ENCODE measurements at places on chromosomes 16 and 17.

DNA sequence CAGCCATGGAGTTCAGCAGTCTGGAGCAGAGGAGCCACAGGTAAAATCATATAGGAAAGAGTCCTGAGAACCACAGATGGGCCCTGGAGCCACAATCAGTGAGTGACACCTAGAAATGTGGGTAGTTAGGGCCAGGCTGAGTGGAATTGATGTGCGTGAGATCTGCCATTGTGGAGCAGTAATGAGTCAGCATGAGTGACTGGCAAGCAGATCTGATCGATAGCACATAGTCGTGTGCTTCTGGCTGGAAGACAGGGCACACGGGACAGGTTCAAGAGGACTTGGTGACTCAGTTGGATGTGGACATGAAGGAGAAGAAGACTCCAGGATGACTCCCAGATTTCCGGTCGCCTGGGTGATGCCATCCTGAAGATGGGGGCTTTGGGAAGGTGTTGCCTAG lies 12.3 kb downstream of the ADORA2B start:
- no peak for DNase-seq

DNA sequence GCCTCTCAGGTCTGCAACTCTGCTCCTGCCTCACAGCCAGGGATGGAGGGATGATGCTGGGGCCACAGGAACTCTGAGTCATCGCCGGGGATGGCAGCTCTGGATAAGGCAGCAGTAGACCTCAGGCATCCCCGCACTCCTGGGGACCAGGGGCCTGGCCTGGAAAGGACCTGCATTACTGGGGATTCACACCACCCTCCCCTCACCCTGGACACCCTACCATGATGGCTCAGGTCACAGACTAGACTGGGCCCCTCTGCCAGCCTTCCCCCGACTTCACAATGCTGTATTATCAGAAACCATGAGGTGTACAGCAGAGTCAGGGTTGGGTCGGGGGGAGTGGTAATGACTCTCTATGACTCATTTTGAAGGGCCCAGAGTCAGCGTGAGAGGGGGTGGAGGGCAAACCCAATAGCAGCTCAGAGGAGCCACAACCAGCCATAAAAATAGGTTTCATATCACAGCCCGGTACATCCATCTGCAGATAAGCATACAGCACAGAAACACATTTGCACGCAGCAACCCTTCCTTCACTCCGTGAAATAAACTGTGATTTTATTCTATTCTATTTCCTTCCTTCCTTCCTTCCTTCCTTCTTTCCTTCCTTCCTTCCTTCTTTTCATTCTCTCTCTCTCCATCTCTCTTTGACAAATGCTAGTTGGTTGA lies 28.8 kb downstream of the DYNLRB2 start:
- peak; percentile 18 for DNase-seq

GRCh38 chr16:64950731-64951130 lies 171.1 kb downstream of the CDH11 start:
- DNase-seq, result no peak

- no peak for DNase-seq
Measured at GRCh38 chr16:4922721-4923342, 14.1 kb downstream of the PPL start.

GRCh38 chr17:15377616-15378015 lies 36.2 kb upstream of the TEKT3 start:
- DNase-seq, result peak; percentile 85

GRCh38 chr16:72508191-72508590 lies 336.2 kb upstream of the PMFBP1 start:
- no peak for DNase-seq

DNA sequence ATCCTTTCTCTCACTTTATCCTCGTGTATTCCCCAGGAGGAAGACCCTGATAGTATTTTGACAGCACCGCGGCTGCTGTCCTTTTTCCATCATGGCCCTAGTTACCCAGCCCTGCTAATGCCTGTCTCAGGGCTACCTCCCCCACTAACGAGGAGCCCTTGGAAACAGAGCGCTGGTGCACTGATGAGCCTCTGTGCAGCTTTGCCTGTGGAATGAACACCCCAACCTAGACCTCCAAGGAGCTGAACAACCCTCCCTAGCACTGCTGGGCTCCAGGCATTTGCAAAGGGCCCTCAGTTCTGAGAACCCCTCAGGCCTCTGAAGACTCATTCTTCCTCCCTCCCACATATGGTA lies 23.3 kb upstream of the CCL1 start:
- no peak for DNase-seq

DNA sequence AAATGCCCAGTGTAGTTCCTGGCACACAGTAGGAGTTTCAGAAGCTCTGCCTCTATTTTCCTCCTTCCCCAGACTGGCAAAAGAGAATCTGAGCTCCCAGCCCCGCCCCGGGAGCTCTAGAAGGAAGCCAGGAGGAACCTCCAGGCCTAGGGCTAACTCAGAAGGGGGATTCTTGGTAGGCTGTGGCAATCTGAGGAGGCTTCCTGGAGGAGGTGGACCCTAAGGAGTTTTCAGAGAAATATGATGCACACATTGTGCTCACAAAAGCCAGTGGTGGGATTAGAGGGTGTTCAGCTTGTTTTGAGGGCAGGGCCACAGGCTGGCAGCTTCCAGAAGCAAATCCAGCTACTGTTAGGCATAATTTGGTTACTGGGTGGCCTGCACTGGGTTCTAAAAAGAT lies 10.0 kb downstream of the ADGRG1 start:
- DNase-seq, result no peak

- peak; percentile 61 for DNase-seq
Measured at GRCh38 chr17:15432807-15433611, 34.4 kb downstream of the CDRT4 start.

GRCh38 chr17:76027159-76027839 lies at the start of gene EVPL:
TSS of gene EVPL (minus strand) at chr17:76027306. CDS start at chr17:76027198, 108 bp downstream.
- no peak for DNase-seq

DNA sequence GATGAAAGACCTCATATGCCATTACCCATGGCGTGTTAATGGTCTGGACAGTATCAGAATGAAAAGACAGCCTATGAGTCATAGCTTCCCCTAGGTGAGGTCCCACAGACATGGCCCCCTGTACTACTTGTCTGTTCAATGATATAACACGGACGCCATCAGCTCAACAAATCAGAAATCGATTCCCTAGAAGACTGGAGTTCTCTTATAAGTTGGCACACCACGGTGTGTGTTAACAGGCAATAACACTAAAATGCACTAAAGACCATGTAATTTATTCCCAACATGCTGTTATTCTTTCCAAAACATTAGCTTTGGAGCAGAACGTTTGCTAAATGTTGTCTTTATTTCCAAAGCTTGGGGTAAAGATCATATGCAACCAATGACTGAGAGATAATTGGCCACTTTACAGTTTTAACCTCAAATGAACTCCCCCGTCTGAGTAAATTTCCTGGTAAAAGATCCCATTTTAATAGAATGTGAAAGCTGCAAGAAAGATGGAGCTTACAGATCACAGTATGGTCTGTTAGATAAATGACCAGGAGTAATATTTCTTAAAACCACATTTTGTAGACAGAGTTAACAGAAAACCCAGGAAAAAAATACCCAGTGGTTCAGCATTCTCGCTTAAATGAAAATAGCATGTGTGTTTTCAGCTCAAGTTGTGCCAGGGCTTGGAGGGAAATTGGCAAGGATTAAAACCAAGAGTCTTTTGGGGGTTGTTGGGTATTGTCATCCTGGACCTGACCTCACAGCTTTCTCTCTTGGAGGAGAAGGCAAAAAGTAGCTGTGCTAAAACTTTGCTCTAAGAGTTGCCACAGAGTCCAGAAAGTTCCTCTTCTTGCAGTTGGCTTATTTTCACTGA lies 65.9 kb downstream of the PCTP start:
- no peak for DNase-seq

GRCh38 chr17:57986841-57987580 lies 1.0 kb downstream of the VEZF1 start:
- peak; percentile 56 for DNase-seq

GRCh38 chr16:51168755-51169154 lies 17.7 kb upstream of the SALL1 start:
- no peak for DNase-seq

GRCh38 chr16:28846933-28847273 lies 755 bp upstream of the TUFM start:
- DNase-seq, result no peak

Measured in AG20443 (cell line).